IPS-NIHi11 (cell line): ENCODE measurements at places on chromosomes 13 and 19.

- no peak for DNase-seq
Observed at GRCh38 chr13:37068962-37069361, 9.5 kb upstream of the SUPT20H start.

DNA sequence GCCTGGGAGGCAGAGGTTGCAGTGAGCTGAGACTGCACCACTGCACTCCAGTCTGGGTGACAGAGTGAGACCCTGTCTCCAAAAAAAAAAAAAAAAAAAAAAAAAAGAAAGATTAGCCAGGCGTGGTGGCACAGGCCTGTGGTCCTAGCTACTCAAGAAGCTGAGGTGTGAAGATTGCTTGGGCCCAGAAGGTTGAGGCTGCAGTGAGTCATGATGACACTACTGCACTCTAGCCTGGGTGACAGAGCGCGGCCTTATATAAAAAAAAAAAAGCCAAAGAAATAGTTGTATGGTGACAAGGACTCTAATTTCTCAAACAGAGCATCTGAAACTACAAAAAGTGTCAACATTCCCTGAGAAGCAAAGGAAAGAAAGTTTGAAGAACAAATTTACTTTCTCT, 3.4 kb downstream of the PBX4 start:
- DNase-seq: no peak

DNA sequence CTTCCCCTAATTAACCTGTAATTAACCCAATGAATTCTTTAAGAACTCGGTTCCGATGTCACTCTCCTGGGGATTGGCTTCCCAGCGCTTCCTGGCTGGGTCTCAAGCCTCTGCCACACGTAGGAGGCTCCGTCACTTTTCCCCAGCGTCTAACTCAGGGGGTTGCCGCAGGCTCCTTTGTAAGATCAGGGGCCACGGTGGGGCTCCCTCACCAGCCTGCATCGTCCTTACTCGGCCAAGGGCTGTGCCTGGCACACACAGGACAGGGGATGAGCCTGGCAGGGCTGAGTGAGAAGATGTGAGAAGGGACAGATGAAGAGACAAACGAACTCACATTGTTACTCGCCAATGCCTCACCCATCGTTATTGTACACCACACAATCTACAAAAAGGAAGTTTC, 20.9 kb upstream of the ATP11A start:
- DNase-seq: no peak

DNA sequence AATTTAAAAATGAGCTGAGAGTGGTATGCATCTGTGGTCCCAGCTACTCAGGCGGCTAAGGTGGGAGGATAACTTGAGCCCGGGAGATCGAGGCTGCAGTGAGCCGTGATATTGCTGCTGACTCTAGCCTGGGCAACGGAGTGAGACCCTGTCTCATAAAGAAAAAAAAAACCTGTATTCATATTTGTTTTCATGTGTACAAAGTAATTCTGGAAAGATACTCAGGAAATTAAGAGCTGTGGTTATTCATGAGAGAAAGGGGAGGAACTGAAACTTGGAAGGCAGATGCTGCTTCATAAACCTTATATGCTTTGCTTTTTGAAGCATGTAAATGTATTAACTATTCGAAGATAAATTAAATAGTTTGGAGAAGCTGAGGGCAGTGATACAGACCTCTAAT, 8.8 kb upstream of the RLN3 start:
- no peak for DNase-seq

GRCh38 chr13:92609376-92609775, 617.2 kb upstream of the GPC6 start:
- no peak for DNase-seq

- DNase-seq: peak; percentile 53
Observed at GRCh38 chr19:29525901-29526729, at the start of gene VSTM2B. TSS of gene VSTM2B (plus strand) at chr19:29525994. CDS start at chr19:29526584, 590 bp downstream.

GRCh38 chr19:42426643-42427042, 545 bp downstream of the LIPE start:
- no peak for DNase-seq

GRCh38 chr13:107020393-107020792, 452.5 kb upstream of the ARGLU1 start:
- no peak for DNase-seq

DNA sequence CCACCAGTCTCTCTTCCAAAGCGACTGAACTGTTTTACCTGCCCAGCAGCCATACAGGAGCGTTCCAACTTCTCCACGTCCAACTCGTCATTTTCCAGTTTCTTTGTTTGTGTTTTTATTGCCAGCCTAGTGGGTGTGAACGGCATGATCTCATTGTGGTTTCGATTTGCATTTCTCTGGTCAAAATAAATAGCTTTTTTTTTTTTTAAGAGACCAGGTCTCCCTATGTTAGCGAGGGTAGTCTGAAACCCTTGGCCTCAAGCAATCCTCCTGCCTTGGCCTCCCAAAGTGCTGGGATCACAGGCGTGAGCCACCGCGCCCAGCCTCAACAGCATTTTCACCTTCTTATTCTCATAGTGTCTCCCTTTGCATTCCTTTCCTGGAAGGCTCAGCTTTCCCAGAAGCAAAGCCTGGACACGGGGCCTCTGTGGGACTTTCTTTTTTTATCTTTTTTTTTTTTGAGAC, 4.2 kb upstream of the JSRP1 start:
- DNase-seq: no peak

- DNase-seq: no peak
Observed at GRCh38 chr19:31969016-31969415, 376.4 kb upstream of the ZNF507 start.

GRCh38 chr13:104823071-104823470, 1712.4 kb downstream of the EFNB2 start:
- no peak for DNase-seq
